Activated CD8-positive, alpha-beta T cell treated with anti-CD3 and anti-CD28 coated beads for 36 hours (primary cell): ENCODE measurements at places on chromosomes 1 and 21. TPM values are rescaled to one million over a fixed set of nuclear protein-coding genes. Genes with fewer than 3 reads are reported as not detected.

- H3K27ac ChIP-seq = no peak overlapping the region
- H3K27me3 ChIP-seq = no peaks in the 10 kb centered on the region
- no peak overlapping the region for H3K4me3 ChIP-seq
- H3K4me1 ChIP-seq = peaks cover 7% of the 10 kb centered on the region
- H3K36me3 ChIP-seq = no peaks in the 10 kb centered on the region
- no peak for DNase-seq
Observed at GRCh38 chr1:53678938-53679825, 59.8 kb downstream of the GLIS1 start.

GRCh38 chr21:35940074-35940927 lies 120.0 kb downstream of the SETD4 start:
- no peaks in the 10 kb centered on the region for H3K36me3 ChIP-seq
- H3K4me1 ChIP-seq = no peaks in the 10 kb centered on the region
- peak; percentile 9 for DNase-seq
- H3K27ac ChIP-seq = no peak overlapping the region
- H3K4me3 ChIP-seq = no peak overlapping the region
- peaks cover 7% of the 10 kb centered on the region for H3K27me3 ChIP-seq

GRCh38 chr1:160713161-160713560 lies 1.5 kb upstream of the CD48 start:
- H3K4me1 ChIP-seq = peaks cover 49% of the 10 kb centered on the region
- H3K36me3 ChIP-seq = no peaks in the 10 kb centered on the region
- DNase-seq = no peak
- H3K4me3 ChIP-seq = no peak overlapping the region
- H3K27me3 ChIP-seq = no peaks in the 10 kb centered on the region
- no peak overlapping the region for H3K27ac ChIP-seq

- H3K27ac ChIP-seq = no peak overlapping the region
- H3K4me3 ChIP-seq = no peak overlapping the region
- DNase-seq = peak; percentile 36
- H3K36me3 ChIP-seq = no peaks in the 10 kb centered on the region
- no peaks in the 10 kb centered on the region for H3K27me3 ChIP-seq
- H3K4me1 ChIP-seq = peaks cover 20% of the 10 kb centered on the region
Observed at GRCh38 chr1:44672254-44672955, 1.9 kb downstream of the TMEM53 start.

- H3K27me3 ChIP-seq = no peaks in the 10 kb centered on the region
- DNase-seq = no peak
- no peaks in the 10 kb centered on the region for H3K4me1 ChIP-seq
- H3K36me3 ChIP-seq = no peaks in the 10 kb centered on the region
- no peak overlapping the region for H3K4me3 ChIP-seq
Observed at GRCh38 chr1:219339466-219339865, 165.8 kb downstream of the LYPLAL1 start.

- H3K27ac ChIP-seq = no peak overlapping the region
- no peak for DNase-seq
- no peaks in the 10 kb centered on the region for H3K36me3 ChIP-seq
- no peak overlapping the region for H3K4me3 ChIP-seq
- peaks cover 15% of the 10 kb centered on the region for H3K27me3 ChIP-seq
Observed at GRCh38 chr1:20725189-20726117, 7.0 kb downstream of the SH2D5 start.

HPCAL4 gene
- total RNA-seq = 3.0 TPM

CYP4A22 gene
- total RNA-seq = not detected

SYTL1 gene
- 80.6 TPM for total RNA-seq

OR2T2 gene
- total RNA-seq = not detected
